ENCODE measurements at places on chromosomes 13 and 19. TPM values are rescaled to one million over a fixed set of nuclear protein-coding genes. Genes with fewer than 3 reads are reported as not detected.

LGI4 gene
- total RNA-seq: 5.3 TPM

SPRED3 gene
- 0.66 TPM for total RNA-seq

ERICH4 gene
- not detected for total RNA-seq

TICAM1 gene
- total RNA-seq: 4.7 TPM

ADAMTSL5 gene
- 3.5 TPM for total RNA-seq

SYNGR4 gene
- total RNA-seq: not detected

TGFB1 gene
- 21.4 TPM for total RNA-seq

CBARP gene
- total RNA-seq: 0.98 TPM

OR10H1 gene
- not detected for total RNA-seq

PTPRH gene
- total RNA-seq: 0.73 TPM

- no peak for DNase-seq
Measured at GRCh38 chr19:39070888-39071287, 13.3 kb upstream of the ACP7 start.

DNA sequence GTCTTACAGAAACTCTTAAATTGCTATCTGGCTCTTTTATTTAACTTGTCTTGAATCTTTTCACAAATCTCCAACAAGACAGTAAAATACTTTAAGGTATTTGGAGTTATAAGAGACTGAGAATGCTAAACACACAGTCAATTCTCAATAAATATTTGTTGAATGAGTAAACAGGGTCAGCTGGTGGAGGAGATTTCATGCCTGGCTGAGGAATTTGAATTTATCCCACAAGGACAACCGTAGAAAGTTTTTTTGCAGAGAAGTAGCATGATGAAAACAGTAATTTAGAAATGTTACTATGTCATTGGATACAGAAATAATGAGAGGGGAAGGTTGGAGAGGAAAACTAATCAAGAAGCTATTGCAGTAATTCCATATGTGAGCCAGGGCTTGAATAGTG is 1223.7 kb downstream of the PCDH17 start:
- DNase-seq: no peak

DNA sequence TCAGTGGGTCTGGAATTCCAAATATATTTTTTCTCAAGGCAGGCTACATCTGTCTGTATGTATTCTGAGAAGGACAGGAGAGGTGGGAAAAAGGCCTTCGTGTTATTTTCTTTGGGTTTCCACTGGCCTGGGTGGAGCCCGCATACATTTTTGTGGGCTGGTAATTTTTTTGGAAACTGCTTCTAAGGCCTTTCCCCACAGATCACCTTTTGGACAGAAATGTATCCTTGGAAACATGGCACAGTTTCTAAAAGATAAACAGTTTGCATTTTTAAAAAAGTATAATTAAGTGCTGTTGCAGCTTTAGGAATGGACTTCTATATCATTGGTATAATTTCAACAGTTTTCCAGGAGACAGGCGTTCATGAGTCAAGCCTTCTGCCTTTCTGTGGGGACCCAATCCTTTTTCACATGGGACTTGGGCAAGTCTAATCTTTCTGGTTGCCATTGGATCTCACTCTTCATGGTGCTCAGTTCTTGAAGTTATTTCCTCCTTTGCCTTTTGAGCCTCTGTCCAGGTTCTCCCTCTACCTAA is 8.9 kb downstream of the RFX2 start:
- no peak for DNase-seq

DNA sequence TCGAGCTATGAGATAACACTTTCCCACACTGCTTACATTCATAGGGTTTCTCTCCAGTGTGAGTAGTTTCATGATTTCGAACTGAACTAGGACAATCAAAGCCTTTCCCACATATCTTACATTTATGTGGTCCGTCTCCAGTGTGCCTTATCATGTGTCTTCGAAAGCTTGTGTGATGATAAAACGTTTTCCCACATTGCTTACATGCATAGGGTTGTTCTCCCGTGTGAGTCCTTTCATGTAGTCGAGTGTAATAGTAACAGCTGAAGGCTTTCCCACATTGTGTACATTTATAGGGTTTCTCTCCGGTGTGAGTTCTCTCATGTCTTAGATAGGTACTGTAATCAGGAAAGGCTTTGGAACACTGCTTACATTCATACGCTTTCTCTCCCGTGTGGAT is 16.3 kb downstream of the ZNF823 start:
- DNase-seq: no peak

- DNase-seq: no peak
Measured at GRCh38 chr19:40719414-40719894, 2.5 kb downstream of the ITPKC start.

DNA sequence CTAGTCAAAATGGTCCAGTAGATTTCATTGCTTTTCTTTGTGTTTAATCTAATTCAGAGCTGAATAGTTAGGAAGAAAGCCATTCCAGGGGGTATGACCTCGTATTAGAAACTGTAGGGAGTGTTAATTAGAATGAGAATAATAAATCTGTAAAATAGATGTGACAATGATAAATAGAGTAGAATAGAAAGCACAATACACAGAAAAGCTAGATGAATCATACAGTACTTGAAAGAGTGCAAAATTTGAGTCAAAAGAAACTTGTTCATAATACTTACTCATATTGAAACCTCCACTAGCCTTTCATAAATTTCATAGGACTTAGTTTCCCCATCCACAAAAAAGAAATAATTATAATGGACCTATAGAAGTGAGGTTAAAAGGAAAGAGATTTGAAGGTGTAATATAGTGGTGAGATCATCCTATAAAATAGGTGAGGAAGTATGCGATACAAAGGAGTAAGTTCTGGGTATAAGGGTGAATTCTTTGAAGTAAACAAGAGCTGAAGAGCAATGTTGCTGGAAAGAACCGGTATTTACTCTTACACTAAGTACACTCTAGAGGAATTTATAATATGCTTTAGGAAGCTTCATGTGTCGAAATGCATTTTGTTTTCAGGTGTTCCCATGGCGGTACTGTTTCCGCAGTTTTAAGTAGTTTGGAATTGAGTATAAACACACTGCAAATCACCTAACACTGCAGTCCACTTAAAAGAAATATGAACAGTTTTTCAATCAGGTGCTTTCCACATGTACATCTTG is 21.9 kb downstream of the PCDH17 start:
- no peak for DNase-seq

- DNase-seq: no peak
Measured at GRCh38 chr19:49229416-49229815, 71.8 kb downstream of the TRPM4 start.

DNA sequence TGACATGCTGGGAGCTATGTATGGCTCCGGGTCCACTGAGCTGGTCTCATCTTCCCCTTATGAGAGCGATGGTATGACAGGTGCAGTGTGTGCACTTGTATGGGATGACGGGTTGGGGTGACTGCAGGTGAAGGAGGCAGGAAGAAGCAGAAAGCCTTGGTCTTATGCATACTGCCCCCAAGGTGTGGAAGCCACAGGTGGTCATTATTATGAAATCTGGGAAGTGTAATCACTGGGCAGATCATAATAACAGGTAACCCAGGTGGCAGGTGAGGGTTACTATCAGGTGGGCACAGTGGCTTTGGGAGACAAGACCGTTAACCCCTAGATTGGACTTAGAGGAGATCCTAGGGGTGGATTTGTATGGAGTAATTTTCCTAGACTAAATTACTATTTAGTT is 118.0 kb downstream of the RFC3 start:
- DNase-seq: no peak

- DNase-seq: no peak
Measured at GRCh38 chr13:67946131-67946530, 716.0 kb upstream of the PCDH9 start.

DNA sequence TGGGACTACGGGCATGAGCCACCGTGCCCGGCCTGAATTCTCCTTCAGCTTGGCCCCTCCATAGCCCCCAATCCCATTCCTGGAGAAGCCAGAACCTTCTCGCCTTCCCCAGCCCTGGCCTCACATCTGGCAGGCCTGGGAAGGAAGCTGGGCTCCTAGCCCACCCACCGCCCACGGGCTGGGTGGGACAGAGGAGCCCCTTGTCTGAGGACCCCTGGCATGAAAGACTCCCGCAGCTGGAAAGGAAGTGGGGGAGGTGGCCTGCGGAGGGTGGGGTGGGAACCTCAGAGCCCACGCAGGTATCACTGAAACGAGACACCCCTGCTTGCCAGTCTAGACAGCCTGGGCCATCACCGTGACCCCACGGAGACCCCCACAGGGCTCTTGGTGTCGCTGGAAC is 7.7 kb upstream of the NANOS3 start:
- DNase-seq: no peak

GRCh38 chr19:1177322-1178114 is 3.5 kb upstream of the SBNO2 start:
- no peak for DNase-seq

- DNase-seq: no peak
Measured at GRCh38 chr19:10291554-10292205, 1.9 kb downstream of the ICAM5 start.

- DNase-seq: no peak
Measured at GRCh38 chr13:93169980-93170379, 56.6 kb upstream of the GPC6 start.

- DNase-seq: no peak
Measured at GRCh38 chr13:67771106-67771505, 541.0 kb upstream of the PCDH9 start.

GRCh38 chr19:55447421-55448174 is 4.5 kb upstream of the SHISA7 start:
- no peak for DNase-seq

DNA sequence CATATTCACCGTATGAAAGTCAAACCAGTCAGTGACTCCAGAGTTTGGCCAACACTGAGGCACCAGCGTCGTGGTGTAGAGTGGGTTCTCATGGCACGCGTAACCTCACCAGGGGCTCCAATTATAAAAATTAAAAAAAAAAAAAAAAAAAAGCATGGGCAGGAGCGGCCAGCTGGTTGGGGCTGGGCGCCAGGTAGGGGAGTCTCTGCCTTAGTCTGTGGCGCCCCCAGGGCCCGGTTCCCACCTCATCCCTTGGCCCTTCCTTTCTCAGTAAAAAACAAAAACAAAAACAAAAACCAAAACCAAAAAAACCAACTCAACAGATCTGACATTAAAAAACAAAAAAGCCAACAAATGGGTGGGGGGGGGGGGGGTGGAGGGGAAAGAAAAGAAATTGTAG is 4.6 kb upstream of the EPHX3 start:
- no peak for DNase-seq

DNA sequence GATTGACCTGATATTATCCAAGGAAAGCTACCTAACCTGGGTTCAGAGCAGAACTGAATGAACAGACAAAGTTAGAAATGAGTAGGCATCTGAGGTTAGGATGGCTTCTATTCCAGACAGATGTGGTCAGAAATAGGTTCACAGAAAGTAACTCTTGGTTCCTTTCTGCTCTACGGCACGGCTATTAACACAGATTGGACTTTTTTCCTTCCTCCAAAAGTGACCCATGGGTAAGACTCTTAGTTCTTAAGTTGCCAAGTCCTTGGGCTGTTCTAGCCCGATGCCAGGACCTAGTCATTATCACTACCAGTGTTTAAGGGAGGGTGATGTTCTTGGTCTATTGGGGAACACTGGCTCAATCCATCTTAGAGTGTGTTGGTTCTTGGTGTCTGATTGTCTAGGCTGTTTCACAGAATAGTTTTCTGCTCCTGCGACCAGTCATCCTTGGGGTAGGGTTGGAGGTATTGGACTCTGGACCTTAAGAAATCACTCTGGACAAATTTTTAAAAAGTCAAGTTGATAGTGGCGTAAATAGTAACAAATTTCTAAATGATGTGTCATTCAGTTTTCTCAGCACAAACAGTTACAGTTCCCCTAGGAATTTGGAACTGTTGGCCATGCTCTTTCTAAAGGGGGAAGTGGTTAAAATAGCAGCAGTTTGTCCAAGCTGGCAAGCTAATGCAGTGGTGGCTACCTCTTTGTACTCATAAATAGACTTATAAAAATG is 60.1 kb upstream of the MYCBP2 start:
- no peak for DNase-seq

DNA sequence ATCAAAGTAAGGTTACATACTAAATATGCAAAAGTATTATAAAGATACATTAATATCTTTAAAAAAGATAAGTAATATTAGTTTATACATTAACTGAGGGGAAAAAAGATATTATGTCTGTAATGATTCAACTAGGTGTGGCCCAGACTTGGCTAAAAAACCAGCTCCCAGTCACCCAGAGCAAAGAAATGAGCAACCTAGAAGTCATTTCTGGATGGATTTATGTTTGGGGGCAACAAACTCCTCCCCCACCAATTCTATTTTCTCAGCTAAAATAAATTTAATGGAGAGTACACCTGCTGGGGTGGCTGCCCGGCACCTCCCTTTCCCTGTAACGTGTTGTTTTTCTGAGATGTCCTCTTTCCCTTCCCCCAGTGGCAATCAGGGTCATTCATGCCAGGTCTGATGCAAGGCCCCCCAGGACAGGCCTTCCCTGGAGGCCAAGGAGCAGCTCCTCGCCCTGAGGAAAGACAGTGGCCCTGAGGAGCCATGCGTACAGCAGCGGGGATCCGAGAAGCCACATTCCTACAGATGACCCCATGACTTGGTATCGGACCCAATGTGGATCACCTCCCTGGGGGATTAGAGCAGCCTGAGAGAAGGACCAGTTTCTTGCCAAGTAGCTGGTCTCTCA is 78.6 kb upstream of the DOCK9 start:
- DNase-seq: no peak

- no peak for DNase-seq
Measured at GRCh38 chr13:113408562-113408961, 44.6 kb upstream of the GRTP1 start.

- no peak for DNase-seq
Measured at GRCh38 chr19:36371886-36372285, 7.1 kb downstream of the ZFP14 start.

GRCh38 chr13:50511877-50512341 is 331.6 kb downstream of the DLEU7 start:
- no peak for DNase-seq

GRCh38 chr19:13610039-13610691 is 103.9 kb upstream of the CACNA1A start:
- DNase-seq: no peak

- DNase-seq: no peak
Measured at GRCh38 chr19:47356900-47357299, 7.8 kb downstream of the DHX34 start.
